ENCODE measurements at places on chromosomes 4 and X. TPM values are rescaled to one million over a fixed set of nuclear protein-coding genes. Genes with fewer than 3 reads are reported as not detected.
A peak's percentile ranks its signal among the peaks of the same experiment; 100 is the strongest.

DNA sequence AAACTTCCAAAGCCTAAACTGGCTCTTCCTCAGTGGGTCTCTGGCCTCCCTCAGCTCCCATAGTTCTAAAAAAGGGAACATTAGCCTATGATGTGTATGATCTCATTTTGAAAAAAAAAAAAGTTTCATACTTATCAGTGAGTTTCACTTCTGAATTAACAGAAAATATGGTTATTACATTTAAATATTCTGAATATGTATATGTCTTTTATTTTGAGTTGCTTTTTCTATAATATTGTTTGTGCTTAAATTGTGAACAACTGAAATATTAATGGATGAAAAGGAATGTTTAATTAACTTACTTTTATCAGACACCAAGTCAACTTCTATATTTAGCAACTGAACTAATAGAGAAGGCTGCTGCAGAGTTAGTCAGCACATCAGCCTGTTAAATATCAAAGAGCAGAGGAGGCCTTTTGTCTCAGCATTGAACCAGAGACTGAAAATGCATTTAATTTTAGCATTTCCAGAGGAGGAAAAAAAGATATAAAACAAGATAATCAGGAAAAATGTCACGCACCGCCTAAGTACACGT lies 20.4 kb upstream of the FHL1 start:
- no peak for ATAC-seq

Gene NRK
- total RNA-seq, result 3.2 TPM

DNA sequence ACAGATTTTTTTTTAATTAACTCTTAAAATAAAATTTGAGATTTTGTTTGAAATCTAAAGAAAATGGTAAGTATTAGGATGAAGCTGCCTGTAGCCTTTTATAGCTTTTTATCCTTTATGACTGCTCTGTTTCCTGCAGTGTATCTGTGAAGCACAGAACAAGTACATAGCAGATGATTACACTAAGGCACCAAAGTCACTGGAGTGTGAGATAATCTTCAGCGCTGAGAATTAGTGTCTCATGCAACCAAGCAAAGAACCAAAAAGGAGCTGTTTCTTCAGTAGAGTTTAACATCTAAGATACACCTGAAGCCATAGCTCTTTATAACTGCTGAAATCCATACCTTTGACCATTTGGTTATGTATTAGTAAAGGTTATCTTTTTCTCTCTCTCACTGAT lies 1989.8 kb upstream of the PCDH10 start:
- ATAC-seq, result no peak

GRCh38 chrX:100687128-100687527 lies 43.1 kb downstream of the SRPX2 start:
- no peak for ATAC-seq

DNA sequence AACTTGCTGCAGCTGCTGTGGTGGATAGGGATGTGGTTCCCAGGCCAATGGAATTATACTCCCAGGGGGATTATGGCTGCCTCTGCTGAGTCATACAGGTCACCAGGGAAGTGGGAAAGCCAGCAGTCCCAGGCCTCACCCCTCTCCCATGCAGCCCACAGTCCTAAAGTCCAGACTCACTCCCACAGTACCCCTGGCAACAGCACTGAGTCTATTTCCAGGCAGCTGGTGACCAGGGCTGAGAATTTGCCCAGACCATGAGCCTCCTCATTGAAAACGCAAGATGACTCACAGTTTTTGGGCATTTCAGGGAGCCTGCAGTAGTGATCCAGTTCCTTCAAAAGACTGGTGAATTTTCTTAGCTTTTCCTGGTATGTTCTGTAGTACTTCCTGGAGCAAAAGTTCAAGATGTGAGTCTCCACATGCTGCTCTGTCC lies 137.6 kb downstream of the NPNT start:
- ATAC-seq, result no peak

GRCh38 chr4:7374571-7374970 lies 60.2 kb downstream of the PSAPL1 start:
- ATAC-seq, result no peak

DNA sequence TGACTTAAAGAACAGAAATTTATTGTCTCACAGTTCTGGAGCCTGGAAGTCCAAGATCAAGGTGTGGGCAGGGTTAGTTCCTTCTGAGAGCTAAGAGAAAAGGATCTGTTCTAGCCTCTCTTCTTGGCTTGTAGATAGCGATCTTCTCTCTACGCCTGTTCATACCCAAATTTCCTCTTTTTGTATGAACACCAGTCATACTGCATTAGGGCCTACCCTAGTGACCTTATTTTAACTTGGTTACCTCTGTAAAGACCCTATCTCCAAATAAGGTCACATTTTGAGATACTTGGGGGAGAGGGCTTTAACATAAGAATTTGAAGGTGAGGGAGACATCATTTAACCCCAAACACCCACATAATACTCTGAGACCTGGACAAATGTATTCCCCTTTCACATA lies 55.6 kb upstream of the SPP1 start:
- no peak for ATAC-seq

Gene CPXCR1
- total RNA-seq, result not detected

DNA sequence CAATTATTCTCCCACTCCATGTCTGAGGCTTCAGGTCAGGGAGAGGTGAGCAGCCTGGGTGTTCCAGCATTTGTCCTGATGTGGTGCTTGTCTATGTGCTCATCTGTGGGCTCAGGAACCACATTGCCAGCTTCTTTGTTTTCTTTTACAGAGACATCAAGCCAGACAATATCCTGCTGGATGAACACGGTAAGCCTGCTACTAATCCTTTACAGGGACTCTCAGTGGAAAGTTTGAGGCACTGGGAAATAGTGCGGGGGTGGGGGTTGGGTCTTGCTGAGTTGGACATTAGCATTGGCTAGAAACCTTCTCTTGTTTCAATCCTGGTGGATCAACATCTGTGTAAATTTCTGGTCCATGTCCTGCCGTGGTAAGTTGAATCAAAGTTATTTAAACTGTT lies 310.3 kb downstream of the EVC2 start:
- no peak for ATAC-seq

DNA sequence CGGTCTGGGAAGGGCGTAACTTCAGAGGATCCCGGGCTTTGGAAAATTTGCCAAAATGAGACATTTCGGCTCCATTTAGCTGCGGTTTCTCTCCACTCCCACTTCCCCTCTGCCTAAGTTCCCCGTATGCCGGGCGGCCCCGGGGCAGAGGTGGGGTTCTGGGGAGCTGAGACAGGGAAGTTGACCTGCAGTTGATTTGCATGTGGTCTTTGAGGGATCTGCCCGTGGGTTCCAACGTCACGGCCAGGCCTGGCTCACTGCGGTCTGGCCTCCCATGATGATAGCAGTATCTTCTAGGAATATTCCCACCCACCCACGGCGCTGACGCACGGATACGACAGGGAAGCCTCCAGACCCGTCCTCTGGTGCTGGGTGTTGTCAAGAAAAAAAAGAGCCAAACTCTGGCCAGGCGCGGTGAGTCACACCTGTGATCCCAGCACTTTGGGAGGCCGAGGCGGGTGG lies 27.3 kb upstream of the CRLF2 start:
- peak; percentile 70 for ATAC-seq

Gene RPA4
- 0.77 TPM for total RNA-seq

Gene UCP1
- not detected for total RNA-seq

DNA sequence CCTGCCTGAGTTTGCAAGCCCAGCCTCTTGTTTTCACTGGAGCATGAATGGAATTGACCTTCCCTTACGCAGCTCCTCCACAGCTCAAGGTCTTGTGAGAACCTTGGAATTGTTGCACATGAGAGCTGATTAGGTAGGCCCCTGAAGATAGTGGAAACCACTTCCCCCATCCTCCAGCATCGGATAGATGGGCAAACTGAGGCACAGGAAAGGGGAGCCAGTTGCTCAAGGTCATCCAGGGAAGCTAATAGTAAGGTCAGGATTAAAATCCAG lies 27.2 kb downstream of the PJA1 start:
- no peak for ATAC-seq

DNA sequence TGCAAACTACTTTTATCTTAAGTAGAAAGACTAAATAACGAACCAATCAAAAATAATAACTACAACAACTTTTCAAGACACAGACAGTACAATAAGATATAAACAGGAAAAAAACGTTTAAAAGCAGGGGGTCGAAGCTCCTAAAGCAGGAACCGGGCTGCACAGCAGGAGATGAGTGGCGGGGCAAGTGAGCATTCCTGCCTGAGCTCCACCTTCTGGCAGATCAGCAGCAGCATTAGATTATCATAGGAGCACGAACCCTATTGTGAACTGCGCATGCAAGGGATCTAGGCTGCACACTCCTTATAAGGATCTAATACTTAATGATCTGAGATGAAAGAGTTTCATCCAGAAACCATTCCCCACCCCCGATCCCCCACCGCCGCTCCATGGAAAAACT lies 146.2 kb downstream of the TEX11 start:
- ATAC-seq, result no peak

DNA sequence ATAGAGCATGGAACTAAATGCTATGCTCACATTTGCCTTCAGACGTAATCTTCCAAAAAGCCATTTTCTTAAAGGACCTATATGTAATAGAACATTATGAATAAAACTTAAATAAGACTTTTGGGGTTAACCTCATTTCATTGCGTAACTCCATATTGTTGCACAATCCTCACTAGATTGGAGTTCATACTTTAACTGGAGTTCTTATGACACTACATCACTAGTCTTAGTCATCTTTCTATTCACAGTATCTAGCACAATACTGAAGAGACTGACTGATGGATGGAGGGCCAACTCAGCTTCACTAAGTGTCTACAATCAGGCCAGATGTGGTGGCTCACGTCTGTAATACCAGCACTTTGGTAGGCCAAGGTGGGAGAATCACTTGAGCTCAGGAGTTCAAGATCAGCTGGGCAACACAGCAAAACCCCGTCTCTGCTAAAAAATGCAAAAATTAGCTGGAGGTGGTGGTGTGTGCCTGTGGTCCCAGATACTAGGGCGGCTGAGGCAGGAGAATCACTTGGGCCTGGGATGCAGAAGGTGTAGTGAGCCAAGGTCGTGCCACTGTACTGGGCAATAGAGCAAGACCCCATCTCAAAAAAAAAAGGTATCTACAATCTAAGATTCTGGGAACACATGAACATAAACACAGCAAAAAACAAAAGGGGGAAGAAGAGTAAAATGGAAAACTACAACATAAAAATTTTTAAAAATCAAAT lies 80.8 kb upstream of the MAB21L2 start:
- ATAC-seq, result no peak

Gene F9
- total RNA-seq, result not detected

Gene CYLC1
- not detected for total RNA-seq

DNA sequence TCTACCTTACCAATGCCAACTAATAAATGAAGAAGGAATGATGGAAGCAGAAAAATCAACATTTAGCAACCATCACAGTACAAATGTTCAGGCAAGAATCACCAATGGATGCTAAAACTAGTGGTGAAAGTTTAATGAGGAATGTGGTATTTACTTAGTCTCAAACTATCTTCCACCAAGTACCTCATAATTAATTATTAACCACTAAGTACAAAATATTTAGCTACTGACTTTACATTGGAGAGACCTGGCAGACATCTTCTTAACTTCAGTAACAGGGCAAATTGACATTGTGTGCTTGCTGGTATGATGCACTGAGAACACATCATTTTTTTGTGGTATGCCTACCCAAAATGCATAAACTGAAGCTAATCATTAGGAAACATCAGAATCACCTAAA lies 82.4 kb downstream of the DLG3 start:
- ATAC-seq, result no peak

Gene FAT4
- total RNA-seq, result 37.4 TPM

DNA sequence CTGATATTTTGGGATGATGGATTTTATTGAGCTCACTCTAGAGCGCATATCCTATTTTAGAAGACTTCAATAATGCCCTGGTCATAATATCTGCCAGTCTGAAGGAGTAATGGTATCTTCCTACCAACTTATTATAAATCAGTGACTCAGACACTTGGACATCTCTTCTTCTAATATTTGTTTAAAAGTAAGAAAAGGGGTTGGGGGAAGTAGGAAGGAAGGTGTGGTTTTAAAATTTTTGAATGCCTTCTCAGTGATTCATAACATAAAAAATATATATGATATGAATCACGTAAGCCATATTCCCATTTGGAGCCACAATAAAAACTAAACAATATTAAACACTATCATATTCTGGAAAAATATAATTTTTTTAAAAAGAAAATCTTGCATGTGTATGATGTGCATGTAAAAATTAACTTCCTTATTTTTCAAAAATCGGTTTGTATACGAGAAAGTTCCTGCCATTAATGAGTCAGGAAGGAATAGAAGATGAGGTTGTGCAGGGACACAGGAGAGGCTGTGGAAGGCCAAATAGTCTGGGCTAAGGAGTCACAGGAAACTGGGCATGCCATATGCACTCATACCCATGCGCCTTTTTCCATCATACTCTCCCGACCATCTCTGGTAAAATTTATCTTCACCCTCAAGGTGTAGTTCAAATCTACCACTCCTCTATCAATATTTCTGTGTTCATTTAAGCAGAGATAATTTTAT lies 286.5 kb downstream of the EPHA5 start:
- ATAC-seq, result no peak

DNA sequence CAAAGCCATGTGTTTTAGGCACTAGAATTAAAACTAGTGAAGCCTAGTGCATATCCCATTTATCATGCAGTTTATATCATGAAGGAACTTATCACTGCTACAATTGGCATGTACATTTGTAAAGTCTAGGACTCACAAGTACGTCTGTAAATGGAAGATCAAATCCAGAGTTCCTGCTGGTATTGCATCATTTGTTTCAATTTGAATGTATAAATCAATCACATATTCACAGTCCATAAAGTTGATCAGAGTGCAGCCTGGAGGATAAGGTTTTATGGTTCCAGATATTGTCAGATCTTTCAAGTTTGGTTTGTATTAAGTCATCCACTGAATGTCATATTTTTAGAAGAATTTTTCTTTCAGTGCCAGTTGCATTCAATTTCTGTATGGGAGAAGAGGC lies 32.6 kb upstream of the PDE5A start:
- no peak for ATAC-seq

- peak; percentile 42 for ATAC-seq
Observed at GRCh38 chrX:69153060-69153730, 12.1 kb downstream of the PJA1 start.

GRCh38 chr4:41146716-41147506 lies 67.4 kb downstream of the APBB2 start:
- peak; percentile 48 for ATAC-seq

Gene SFRP2
- 20.1 TPM for total RNA-seq

GRCh38 chr4:153750197-153750817 lies 9.5 kb downstream of the RNF175 start:
- ATAC-seq, result peak; percentile 51

Gene PAK3
- 2.3 TPM for total RNA-seq

DNA sequence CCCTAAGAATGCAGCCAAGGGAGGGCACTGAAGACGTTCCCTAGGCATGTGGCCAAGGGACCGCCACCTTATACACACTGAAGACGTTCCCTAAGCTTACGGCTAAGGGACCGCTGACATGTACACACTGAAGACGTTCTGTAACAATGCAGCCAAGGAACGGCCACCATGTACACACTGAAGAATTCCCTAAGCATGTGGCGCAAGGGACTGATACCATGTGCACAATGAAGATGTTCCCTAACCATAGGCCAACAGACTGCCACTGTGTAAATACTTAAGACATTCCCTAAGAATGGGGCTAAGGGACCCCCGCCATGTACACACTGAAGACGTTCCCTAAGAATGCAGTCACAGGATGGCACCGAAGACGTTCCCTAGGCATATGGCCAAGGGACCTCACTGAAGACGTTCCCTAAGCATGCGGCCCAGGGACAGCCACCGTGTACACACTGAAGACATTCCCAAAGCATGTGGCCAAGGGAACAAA lies 36.1 kb downstream of the DHRSX start:
- no peak for ATAC-seq

Measured in gastroesophageal sphincter (tissue), 4 donors.